SJSA1 (cell line): ENCODE measurements at places on chromosomes 4 and X. TPM values are rescaled to one million over a fixed set of nuclear protein-coding genes. Genes with fewer than 3 reads are reported as not detected.

GRCh38 chr4:110904435-110905065 is 281.7 kb upstream of the PITX2 start:
- peak; percentile 50 for DNase-seq

DNA sequence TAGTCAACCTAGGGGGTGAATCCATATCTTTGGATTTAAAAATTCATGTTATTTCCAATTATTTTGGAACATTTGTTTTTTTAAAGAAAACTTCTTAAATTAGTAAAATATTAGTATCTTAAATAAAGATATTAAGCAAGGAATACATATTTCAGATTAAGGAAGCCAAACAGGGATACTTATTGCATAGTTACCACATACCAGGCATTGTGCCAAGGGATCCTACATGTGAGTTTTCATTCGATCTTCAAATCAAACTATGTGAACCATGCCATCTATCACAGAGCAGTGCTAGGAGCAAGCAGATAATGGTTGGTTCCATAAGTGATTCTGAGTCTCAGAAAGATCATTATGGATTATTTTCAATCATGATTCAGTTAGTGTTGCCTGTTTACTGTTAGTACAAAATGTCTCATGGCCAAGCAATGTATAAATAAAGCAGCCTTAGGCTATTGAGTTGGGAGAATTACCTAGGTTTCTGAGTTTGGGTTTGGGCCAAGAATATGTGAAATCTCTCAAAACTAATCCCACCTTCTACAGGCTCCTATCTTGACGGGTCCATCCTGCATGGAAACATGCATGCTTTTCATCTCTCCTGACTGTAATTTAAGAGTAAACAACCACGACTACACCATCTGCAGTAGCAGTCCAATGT is 176.7 kb downstream of the NPFFR2 start:
- DNase-seq, result no peak

GRCh38 chrX:133580625-133581024 is 165.3 kb upstream of the GPC4 start:
- no peak for DNase-seq

DNA sequence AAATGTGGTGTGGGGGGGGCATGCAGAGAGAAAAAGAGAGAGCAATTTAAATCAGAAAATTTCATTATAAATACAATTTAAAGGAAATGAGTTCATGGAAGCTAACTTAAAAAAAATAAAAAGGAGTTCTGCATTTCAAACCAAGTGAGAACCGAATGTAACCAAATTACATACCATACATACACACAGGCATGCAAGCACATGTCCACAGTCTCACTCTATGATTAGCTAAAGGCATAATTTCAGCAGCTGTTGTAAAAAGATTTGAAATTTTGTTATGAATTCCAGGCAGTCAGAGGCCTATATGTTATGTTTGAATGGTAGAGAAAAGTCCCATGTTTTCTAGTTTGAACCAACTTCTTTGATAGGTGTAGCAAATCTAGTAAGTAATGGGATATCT is 611.6 kb upstream of the ADGRL3 start:
- DNase-seq, result no peak

DNA sequence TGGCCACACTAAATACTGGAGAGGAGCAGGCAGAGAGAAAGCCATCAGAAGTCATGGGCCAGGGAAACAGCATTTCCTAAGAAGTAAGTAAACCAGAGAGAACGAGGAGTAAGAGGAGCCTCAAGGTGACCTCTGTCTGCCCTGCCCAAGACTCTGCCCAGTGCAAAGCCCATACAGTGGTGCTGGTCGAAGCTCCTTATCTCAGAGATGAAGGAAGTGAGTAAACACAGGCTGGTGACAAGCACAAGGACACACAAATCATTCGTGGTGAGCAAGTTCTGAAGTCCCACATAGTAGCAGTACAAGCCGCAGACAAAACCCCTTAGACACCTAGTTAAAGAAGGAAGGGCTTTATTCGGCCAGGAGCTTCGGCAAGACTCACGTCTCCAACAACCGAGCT is 62.7 kb downstream of the DCTD start:
- no peak for DNase-seq

DNA sequence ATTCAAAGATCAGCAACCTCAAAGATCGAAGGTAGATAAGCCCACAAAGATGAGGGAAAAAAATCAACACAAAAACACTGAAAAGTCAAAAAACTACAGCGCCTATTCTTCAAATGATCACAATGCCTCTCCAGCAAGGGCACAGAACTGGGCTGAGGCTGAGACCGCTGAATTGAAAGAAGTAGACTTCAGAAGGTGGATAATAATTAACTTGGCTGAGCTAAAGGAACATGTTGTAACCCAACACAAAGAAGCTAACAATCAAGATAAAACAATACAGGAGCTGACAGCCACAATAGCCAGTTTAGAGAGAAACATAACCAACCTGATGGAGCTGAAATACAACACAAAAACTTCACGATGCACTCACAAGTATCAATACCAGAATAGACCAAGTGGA is 231.1 kb downstream of the STPG2 start:
- no peak for DNase-seq

TCEAL9 gene
- total RNA-seq, result 171 and 277 TPM in 2 replicates

DNA sequence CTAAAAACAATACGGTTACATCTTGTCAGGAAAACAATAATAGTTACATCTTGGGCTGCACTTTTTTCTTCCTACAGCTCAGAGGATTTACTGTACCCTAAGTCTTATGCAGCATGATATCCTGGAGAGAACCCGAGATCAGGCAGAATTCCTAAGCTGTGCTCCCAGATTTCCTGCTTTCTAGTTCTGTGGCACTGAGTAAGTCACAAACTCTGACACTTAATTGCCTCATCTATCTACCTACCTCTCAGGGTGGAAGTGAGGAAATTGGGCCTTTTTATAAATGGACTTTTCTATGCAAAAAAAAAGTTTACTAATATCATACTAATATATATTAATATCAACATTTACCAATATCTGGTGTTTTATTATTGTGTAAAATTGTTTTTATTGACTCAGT is 438.5 kb downstream of the INPP4B start:
- no peak for DNase-seq

DNA sequence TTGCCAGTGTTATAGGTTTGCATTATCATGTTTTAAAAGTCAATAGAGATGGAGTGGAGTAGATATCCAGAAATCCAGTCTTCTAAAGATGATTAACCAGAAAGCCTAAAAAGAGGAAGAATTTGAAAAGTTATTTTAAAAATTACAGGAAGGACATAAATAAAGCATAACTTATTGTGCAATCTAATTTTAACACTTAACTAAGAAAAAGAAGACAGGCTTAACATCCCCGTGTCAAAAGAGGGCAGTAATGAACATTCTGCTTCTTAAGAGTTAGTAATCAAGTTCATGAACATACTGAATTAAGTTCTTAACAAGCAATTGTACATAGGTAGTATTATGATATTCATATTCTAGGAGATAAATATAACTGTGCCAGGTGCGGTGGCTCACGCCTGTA is 39.3 kb downstream of the ELF2 start:
- DNase-seq, result no peak

RPS6KA6 gene
- total RNA-seq, result 2.4 and 5.9 TPM in 2 replicates

DNA sequence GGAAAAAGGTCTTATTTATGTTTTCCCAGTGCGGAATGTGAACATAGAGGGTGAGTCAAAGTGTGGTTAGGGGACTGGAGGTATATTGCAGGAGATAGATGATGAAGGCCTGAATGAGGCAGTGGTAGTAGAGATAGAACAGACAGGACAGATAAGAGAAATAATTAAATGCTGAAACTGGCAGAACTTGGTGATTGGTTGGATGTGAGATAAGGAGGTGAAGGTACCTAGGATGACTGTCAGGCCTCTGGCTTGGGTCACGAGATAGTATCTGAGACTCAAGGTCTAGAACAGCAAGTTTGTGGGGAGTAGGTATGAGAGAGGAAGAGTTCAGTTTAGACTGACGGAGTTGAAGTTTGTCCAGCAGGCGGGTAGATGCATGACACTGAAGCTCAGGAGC is 3.5 kb downstream of the MND1 start:
- DNase-seq, result peak; percentile 52

DNA sequence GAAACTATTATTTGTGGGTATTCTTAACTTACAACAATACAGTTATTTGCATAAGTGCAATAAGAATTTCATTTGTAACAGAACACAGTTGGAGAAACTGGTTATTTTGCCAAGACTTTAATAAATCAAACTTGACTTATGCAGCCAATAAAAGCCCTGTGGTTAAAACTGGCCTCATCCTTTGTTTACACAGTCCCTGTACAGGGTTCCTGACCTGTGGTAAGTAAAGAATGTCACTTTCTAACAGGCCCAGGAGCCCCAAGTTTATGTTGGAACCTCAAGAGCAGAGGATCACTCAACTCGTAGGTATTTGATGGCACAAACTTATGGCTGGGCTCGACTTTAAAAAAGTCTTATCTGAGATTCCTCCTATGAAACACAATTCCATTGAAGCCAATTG is 88.6 kb upstream of the PTCHD1 start:
- no peak for DNase-seq

GABRA4 gene
- not detected in 2 replicates for total RNA-seq

- DNase-seq, result no peak
Observed at GRCh38 chrX:113470166-113470565, 629.5 kb upstream of the AMOT start.

PNMA6A gene
- total RNA-seq, result not detected in 2 replicates

MAGEA12 gene
- not detected in 2 replicates for total RNA-seq

SPACA5 gene
- not detected in 2 replicates for total RNA-seq

DNA sequence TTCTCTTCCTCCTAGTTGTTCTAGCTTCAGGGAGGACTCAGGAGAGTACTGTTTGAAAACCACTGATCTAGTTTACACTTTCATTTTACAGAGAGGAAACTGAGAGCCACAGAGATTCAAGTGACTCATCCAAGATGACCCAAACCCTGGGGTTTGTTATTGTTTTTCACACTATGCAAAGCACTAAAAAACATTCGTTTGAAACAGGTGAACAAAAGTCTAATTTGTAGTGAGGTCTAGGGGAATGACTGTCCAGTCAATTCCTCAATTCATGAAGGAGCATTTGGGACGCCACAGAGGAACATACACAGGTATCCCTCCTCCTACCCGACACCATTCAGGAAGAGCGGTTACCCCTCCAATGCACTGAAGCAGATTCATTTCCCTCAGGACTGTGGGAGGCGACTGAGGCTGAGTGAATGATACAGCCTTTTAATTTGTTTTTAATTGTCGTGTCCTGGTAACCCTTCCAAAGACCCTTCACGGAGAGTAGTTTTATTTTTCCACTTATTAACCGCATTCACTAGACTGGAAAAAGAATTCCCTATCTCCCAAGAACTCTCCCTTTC is 30.3 kb downstream of the TLR10 start:
- DNase-seq, result no peak

COL4A5 gene
- 30.5 and 68.7 TPM in 2 replicates for total RNA-seq

GLRA3 gene
- not detected in 2 replicates for total RNA-seq

GRCh38 chrX:78387364-78387763 is 60.0 kb upstream of the CYSLTR1 start:
- DNase-seq, result no peak
